ENCODE measurements at places on chromosomes 2 and 18.

- no peak for DNase-seq
Measured at GRCh38 chr18:33440060-33441043, at the start of gene CCDC178. Gene CCDC178, minus strand, starts transcription at chr18:33440721. Its CDS starts 28,633 bp downstream, at chr18:33412088.

DNA sequence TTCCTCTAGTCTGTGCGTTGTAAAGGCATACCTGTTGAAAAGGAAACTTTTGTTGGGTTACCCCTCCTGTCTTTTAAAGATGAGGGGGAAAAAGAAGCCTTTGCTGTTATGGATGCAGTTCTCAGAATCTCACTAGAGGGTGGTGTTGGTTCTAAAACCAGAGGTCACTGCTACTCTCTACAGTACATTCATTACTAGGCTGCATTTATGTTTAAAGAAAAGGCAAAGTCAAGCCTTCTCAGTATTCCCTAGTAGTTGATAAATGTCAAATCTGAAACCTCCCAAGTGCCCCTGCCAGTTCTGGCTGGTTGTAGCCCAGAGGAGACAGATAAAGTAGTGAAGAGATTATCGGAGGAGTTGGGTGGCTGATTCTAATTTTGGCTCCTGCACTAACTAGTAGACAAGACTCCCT is 1.4 kb upstream of the PLCL1 start:
- no peak for DNase-seq

DNA sequence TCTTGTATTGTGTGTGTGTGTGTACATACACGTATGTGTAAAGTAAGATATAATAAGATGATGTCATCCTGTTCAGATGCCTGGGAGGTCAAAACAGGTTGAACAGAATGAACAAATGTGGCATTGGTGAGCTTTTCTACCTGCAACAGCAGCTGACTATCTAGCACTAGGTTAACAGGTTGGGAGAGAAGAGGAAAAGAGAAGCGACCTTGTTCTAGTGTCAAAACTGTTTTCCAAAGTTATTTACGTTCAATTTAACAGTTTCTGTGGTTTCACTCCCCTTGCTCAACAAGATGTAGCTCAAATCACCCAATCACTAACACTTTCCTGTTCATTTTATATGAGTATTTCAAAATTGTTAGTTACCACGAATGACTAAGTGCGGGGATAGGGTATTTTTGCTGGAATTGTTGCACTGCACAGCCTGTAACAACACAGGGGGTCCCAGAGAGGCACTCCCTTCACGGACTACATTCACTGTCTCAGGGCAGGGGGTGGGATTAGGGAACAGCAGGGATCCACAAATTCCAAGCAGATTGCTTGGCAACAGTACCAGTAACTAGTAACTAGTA is 67.5 kb upstream of the DTNB start:
- no peak for DNase-seq

DNA sequence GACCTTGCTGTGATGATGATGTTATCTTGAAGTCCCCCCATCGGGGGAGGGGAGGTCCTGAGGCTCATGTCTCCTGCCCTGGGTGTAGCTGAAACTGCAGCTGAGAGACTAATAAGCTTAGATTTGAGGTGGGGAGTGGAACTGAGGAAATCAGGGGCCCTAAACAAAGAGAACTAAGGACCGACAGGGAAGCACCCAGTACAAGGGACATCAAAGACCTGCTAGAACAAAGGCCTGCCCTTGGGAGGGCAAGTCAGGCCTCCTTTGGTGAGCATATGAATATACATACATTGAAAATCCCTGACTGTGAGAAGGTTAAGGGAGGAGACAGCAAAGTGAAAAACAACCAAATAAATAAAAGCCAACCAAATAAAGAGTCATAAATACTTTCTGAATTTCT is 1132.5 kb upstream of the CELF4 start:
- DNase-seq: no peak

DNA sequence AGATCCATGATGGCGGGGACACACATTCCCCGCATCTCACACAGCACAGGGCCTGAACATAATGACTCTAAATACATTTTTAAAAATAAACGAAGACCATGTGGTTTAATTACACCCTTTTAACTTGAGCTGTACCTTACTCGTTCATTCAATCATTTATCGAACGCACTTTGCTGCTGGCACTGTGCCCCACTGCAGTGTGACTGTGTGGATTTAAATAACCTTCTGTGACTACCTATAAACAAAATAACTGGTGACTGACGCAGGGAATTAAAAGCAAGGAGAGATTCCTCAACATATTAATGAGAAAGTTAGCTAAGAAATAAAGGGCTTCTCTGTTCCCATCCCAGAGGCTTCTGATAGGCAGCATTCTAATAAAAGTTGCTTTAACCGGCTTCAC is 10.9 kb upstream of the FZD7 start:
- no peak for DNase-seq
